Fibroblast of skin of right quadriceps (primary cell): ENCODE measurements at places on chromosomes 5 and 9.

GRCh38 chr9:25600501-25600900 is 77.7 kb downstream of the TUSC1 start:
- no peak for DNase-seq

GRCh38 chr9:116112236-116112635 is 41.4 kb upstream of the PAPPA start:
- DNase-seq = no peak

DNA sequence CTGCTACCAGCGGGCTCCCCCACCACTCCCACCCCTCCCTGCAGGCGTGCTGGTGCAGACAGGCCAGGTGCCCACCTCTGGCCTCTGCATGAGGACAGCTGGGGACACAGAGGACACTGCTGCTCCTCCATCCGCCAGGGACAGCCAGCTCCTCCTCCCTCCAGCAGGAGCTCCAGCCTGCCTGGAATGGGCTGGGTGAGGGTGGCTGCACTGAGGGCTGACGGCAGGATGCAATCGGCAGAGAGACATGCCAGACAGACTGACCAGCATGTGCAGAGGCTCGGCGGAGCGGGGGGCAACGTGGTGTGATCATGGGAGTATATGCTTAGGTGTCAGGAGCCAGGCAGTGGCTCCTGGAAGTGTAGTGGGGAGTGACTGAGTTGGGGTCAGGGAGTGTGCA is 68.4 kb downstream of the RASGEF1C start:
- no peak for DNase-seq

GRCh38 chr5:132661231-132662003 is 3.4 kb downstream of the IL13 start:
- DNase-seq = no peak

DNA sequence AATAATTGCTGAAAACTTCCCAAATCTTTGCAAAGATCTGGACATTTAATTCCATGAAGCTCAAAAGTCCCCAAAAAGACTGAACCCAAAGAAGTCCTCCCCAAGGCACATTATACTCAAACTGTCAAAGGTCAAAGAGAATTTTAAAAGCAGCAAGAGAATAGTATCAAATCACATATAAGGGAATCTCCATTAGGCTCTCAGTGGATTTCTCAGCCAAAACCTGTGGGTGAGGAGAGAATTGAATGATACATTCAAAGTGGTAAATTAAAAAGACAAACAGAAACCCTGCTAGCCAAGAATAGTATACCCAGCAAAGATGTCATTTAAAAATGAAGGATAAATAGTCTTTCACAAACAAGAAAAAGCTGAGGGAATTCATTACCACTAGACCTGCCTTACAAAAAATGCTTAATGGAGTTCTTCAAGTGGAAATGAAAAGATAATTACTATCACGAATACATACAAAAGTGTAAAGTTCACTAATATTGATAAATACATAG is 134.1 kb downstream of the NDUFS4 start:
- no peak for DNase-seq

- DNase-seq = no peak
Observed at GRCh38 chr5:59330680-59331079, 562.8 kb downstream of the PDE4D start.

- DNase-seq = no peak
Observed at GRCh38 chr9:126684345-126684744, 70.6 kb downstream of the LMX1B start.

GRCh38 chr5:74237571-74238145 is 402.9 kb downstream of the ENC1 start:
- no peak for DNase-seq

- DNase-seq = no peak
Observed at GRCh38 chr9:3277200-3277599, 248.6 kb downstream of the RFX3 start.

DNA sequence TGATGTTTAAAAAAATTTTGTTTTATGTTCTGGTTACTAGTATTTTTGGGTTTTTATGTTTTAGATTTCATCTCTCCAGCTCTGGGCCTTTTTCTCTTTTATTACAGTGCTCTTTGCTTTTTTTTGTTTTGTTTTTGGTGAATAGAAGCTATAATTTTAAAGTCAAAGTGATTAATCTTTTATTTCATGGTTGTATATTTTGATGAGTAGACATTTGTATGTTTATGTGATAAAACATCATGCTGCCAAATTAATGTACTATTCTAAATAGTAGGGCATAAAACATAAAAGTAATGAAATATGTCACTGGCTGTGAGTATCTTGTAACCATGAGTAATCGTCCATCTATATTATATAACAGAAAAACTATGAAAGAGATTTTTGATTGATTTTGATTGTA is 93.9 kb downstream of the PDE8B start:
- DNase-seq = no peak

GRCh38 chr9:89658931-89659330 is 54.1 kb downstream of the GADD45G start:
- DNase-seq = no peak

DNA sequence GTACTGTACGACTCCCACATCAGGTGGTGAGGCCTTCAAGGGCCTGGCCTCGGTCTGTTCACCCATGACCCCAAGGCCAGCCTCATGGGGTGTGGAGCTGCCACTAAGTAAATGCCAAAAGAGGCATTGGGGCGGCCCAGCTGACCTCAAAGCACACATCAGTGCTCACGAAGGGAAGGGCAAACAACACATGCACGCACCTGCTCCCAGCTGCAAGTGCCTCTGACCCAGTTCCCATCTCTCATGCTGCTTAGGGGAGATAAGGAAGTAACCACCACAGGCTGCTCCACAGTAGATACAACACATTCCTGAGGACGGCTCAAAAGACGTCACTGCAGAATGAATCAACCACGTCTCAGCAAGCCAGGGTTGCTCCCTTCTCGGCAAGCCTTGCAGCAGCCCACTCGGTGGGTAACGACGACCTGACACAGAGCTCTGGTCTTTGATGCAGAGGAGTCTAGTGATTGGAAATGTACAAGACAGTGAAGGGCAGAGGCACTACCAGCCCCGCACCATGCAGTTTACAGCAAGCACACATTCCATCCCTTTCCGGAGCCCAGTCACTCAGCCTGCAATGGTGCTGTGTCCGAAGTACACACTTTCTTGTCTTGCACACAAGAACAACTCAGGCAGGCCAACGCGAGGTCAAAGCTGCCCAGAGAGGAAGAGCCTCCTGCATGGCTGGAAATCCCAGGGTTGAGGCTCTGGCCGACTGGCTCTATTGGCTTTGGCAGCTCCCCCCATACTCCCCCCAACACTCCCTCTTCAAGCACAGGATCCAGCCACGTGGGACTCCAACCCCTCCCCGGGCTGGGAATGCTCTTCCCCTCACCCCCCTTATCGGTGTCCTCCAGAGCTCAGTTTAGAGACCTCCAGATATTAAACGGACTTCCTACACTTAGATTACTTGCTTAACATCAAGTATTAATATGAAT is 31.8 kb downstream of the FABP6 start:
- DNase-seq = peak; percentile 55

GRCh38 chr9:98097836-98098235 is 21.2 kb downstream of the TRIM14 start:
- no peak for DNase-seq

DNA sequence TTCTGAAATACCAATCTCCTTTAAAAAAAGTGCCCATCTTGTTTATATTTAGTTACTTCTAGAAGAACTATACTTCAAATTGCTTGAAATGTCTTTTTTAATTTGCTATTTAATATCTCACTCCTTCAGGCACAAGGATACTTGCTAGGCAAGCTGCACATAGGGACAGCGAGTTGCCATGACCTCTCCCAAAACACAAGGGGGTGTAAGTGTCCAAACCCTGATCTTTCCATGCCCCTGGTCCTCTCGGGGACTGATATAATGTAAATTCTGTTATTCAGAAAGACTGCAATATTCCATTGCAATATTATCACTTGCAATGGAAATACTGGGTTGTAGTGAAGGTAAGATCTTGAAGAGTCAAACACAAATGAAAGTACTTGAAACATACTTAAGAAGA is 480.4 kb downstream of the CETN3 start:
- no peak for DNase-seq

DNA sequence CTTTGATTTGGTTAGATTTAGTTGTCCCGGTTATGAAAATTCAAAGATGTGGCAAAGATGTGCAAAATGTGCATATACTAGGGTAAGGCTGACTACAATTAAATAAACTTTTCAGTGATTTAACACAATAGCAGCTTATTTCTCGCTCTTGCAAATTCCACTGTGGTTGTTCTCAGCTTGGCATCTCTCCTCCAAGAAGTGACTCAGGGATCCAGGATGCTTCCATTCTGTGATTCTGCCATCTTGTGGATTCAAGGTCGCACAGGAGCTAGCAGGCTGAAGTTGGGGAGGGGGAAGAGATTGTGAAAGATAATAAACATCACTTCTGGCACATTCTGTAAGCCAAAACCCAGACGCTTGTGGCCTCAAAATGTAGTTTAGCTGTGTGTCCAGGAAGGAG is 60.1 kb upstream of the TGFBR1 start:
- peak; percentile 35 for DNase-seq

- DNase-seq = peak; percentile 40
Observed at GRCh38 chr9:15155826-15156225, 151.2 kb downstream of the TTC39B start.

DNA sequence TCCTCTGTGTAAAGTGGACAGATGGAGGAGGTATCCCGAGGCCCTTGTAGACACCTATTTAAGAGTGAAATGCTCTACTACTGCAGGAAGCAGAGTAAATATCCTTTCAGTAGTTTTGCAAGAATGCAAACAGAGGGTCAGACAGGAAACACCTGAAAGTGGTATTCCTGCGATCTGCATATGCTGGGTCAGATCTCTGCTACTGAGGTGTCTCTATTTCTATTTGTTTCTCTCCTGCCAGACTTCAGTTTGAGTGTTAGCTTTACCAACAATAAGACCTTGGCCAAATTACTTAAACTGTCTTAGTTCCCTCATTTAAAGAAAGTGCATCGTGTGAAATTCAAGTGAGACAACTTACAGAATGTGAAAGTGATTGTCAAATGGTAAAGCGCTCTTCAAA is 47.6 kb downstream of the JAKMIP2 start:
- no peak for DNase-seq

DNA sequence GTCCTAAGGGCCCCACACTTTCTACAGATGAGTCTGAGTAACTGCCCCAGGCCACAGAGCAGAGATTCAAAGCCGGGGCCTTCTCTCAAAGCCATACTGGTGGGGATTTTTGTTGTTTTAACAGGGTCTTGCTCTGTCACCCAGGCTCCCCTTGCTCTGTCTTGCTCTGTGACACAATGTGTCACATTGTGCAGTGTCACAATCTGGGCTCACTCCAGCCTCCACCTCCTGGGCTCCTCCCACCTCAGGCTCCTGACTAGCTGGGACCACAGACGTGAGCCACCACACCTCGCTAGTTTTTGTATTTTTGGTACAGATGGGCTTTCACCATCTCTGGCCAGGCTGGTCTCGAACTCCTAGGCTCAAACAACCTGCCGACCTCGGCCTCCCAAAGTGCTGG is 8.6 kb downstream of the AGPAT2 start:
- DNase-seq = no peak

GRCh38 chr5:126384985-126385384 is 38.2 kb upstream of the GRAMD2B start:
- DNase-seq = peak; percentile 94

DNA sequence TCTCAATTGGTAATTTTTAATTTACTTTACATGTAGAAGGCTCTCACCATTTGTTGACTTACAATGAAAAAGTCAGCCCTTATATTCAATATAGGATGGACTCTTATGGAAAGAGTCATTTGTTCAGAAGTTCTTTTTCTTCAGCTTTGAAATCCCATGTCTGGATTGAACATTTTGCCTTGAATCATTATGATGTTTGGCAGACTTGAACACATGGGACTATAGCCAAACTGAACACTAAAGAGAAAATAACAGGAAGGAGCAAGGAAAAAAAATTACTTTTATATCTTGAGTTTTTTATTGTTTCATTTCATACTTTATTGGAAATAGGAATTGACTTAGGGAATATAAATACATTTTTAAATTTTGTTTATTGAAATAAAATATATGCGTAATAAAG is 1503.0 kb downstream of the EFNA5 start:
- peak; percentile 4 for DNase-seq

GRCh38 chr5:38718771-38719391 is 126.9 kb upstream of the OSMR start:
- peak; percentile 29 for DNase-seq

DNA sequence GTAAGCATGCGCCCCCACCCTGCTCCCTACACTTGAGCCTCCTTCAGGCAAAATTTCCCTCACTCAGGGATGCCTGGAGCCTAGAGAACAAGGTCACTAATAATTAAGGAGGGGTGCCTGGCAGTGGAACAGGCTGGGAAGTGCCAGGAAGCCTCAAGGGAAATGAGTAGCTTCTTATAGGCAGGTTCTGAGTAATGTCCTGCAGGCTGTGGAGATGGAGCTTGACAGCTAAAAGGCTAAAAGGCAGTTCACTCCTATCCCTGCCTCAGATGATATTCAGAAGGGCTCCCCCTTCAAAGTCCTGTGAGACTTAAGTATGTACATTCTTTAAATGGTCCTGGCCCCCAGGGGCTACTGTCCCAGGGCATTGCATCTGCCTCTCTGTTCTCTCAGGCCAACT is 65.5 kb upstream of the SMIM32 start:
- no peak for DNase-seq

DNA sequence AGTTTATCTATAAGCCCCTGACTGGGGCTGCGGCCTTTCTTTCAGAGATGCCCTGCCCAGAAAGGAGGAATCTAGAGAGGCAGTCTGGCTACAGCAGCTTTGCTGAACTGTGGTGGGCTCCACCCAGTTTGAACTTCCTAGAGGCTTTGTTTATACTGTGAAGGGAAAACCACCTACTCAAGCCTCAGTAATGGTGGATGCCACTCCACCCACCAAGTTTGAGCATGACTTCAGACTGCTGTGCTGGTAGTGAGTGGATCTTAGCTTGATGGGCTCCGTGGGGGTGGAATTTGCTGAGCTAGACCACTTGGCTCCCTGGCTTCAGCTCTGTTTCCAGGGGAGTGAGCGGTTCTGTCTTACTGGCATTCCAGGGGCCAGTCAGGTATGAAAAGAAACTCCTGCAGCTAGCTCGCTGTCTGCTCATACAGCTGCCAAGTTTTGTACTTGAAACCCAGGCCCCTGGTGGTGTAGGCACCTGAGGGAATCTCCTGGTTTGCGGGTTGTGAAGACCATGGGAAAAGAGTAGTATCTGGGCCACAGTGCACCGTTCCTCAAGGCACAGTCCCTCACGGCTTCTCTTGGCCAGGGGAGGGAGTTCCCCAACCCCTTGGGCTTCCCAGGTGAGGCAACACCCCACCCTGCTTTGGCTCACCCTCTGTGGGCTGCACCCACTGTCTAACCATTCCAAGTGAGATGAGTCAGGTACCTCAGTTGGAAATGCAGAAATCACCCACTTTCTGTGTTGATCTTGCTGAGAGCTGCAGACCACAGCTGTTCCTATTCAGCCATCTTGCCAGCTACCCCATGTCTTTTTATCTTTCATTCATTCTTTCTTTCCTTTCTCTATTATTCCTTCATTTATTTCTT is 211.8 kb upstream of the C9orf72 start:
- DNase-seq = no peak

- no peak for DNase-seq
Observed at GRCh38 chr5:138770291-138770690, 17.1 kb downstream of the CTNNA1 start.

- DNase-seq = no peak
Observed at GRCh38 chr5:32526810-32527209, 58.5 kb upstream of the SUB1 start.

- no peak for DNase-seq
Observed at GRCh38 chr5:88394536-88395175, 126.0 kb upstream of the TMEM161B start.
